ENCODE measurements at places on chromosomes 3 and 15.

GRCh38 chr3:69890691-69891090 is 108.8 kb upstream of the SAMMSON start:
- no peak for DNase-seq

GRCh38 chr15:79989682-79990081 is 18.7 kb upstream of the BCL2A1 start:
- no peak for DNase-seq

GRCh38 chr3:43676441-43676840 is 14.3 kb upstream of the ABHD5 start:
- DNase-seq = no peak

DNA sequence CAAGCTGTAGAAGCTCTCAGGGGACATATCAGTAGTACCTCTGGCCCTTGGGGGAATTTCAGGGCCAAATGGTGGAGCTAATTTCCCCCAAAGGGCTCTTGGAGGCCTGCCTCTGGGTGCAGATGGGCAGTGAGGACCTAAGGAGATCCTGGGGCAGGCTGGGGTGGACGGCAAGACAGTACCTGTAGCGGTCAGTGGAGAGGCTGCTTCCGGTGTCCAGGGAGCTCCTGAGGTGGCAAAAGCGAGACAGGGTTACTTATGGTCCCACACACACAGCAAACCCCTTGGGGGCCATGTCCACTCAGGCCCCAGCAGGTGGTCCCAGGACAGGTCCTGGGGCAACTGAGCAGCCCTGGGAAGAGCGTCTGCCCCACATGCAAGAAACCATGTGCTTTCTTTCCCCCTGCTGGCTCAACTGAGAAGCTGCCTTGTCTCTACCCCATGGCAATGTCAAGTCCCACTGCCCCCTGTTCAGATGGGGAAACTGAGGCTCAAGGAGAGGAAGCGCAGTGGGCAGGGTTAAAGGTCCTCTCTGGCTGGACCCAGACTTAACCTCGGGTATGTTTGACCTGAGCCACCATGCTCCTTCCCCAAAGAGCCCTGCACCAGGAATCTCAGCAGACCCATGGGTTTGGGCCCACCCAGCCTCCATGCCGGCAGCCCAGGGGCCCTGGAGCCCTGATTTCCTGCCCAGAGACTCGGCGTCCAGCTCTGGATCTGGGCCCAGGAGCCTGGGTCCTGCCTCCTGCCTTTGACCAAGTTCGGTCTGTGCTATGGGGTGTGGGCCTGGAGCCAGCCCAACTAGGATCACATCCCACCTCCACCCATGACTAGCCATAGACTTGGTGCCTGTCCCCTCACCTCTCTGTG is 25.7 kb downstream of the IQSEC1 start:
- no peak for DNase-seq

DNA sequence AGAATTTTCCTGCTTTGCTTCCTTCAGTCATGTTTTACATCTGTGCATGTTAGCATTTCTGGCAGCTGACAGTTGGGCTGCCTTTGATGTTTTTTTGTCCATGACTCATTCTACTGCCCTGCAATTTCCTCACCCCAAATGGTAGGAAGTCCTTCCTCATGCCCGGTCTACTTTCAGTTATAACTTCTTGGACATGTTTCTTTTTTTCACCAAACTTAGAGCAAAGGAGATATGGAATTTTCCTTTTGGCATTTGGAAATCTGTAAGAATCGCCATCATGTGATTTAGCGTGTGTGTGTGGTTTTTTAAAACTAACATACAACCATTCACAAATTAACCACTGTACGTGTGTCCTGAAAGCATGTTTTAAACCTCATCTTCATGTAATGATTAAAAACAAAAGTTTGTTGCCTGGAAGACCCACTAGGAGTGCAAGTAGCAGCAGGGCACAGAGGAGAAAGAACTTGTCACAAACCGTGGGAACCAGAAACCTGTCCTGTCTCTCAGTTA is 430.7 kb upstream of the CFAP20DC start:
- no peak for DNase-seq

DNA sequence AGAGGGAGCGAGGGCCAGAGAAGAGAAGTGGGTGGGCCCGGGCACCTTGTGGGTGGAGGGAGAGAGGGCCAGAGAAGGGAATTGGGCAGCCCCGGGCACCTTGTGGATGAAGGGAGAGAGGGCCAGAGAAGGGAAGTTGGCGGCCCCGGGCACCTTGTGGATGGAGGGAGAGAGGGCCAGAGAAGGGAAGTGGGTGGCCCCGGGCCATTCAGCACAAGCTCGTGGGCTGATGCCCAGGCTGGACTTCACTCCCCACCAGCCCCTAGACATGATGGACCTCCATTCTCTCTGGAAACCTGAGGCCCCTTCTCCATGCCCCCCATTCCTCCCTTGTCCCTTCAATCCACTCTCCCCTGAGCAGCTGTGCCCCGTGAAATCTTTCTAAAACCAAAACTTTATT is 15.8 kb downstream of the DUSP7 start:
- DNase-seq = no peak

GRCh38 chr3:149552700-149553099 is 78.2 kb downstream of the TM4SF4 start:
- DNase-seq = no peak

DNA sequence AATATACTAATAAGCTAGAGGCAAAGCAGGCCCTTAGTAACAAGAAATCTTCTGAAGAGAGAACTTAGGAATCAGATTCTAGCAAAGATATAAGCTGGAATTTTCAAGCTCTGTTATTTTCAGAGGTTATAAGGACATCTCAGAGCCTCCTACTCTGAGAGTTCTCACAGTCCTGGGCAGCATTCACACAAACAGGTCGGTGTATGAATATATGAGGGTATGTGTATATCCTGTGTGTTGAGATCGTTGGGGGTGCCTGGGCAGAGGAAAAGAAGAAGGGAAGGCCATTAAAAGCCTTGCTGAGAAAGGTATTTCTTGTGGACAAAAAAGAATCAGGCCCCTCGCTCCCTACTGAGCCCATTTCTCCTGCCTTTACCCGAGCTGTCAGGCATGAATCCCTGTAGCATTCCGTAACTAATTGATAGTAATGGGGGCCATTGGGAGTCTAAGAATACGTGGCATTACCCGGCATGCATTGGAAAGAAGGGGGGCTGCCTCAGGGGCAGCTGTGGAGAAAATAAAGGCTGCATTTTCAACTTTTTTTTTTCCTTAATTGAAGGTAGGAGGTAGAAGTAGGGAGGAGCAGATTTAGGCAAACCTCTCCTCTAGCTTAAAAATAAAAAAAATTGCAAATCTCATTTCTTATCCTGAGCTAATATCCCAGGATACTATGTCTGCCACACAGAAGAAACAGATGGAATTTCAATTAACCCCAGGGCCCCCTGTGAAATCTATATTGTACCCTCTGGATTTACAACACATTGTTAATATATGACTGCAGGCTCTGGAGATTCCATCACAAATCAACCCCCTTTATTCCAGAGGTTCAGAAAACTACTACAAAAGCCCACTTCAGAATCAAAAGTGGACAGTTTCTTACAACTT is 103.8 kb downstream of the GTPBP8 start:
- DNase-seq = no peak

DNA sequence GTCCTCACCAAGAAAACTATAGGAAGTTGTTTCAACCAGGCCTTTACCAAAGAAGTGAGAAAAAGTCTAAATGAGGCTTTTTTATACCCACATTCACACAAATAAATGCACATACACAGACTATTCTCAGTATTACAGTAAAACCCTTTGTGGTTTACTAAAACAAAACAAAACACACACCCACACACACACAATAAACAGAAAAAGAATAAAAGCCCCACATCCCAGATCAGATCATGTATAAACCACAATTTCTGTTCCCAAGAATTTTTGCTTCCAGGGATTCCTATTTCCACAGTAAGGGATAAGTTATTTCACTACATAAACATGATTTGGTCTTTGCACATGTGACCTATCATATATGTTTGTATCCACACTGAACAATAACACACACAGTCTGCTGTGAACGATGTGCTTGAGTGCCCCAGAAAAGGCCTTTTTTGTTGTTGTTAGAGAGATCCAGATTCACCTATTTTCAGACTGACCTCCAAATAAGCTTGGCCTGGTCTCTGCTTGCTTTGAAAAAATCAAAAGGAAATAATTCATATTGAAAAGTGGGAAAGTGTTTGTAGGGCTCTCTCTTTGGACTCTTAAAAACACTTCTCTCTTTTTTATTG is 283.4 kb upstream of the ATP11B start:
- DNase-seq = no peak

DNA sequence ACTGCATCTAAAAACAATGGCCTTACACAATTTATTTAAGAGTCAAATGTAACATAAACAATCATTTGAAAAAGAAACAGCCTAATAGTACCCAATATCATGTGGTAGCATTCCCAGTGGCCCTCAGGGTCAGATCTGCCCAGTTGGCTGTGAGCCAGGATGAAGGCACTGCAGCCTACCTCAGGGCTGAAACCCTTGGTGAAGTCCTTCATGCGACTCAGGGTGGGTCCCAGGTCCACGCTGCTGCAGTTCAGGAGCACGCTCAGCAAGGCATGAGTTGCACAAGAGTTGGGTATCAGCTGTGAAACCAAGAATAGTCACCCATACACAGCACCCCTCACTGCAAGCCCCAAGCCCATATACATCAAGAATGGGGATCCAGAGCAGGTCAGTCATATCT is 37.1 kb downstream of the SEMA3G start:
- DNase-seq = no peak

DNA sequence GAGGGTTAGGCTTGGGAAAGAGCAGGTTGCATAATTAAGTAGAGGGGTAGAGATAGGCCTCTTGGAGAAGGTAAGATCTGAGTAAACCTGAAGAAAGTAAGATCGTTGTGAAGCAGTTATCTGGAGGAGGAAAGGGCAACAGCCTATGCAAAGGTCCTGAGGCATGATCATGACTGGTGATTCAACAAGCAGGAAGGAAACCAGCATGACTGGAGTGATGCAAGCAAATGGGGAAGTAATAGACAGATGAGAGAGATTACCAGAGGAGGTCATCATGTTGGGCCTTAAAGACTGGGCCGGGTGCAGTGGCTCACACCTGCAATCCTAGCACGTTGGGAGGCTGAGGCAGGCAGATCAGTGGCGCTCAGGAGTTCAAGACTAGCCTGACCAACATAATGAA is 360.2 kb downstream of the EPHB1 start:
- no peak for DNase-seq

DNA sequence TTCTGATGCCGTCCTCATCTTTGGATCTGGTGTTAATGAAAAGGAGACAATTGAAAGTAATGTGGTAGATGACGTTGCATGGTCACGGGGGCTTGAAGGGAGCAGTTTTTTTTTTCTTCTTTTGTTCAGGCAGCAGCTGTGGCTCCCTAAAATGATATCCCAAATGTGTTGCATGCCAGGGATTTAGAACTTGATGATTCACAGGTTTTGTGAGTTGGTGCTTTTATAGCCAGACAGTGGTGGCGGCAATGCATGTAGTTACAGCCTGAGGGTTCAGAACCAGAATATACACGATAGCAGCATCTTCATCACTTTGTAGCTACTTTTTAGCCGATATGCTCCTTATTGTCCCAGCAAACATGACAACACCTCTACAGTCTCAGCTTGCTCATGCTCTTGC is 133.4 kb downstream of the CHST2 start:
- DNase-seq = no peak

DNA sequence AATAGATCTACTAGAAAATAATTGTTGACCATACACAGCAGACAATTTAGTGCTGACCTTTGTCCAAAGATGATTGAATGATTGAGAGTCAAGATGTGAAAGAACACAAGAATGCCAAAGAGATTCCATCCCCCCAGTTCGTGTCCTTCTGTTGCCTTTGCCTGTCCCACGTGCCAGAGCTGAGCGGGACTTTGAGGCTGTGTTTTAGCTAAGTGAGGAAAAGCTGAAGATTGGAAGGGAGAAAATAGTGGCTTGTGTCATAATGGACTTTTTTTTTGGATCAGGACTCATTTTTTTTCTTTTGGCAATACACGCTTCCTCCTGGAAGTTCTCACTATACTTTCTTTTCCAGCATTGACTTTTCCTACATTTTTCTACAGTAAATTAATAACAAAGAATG is 206.6 kb upstream of the MDFIC2 start:
- no peak for DNase-seq

DNA sequence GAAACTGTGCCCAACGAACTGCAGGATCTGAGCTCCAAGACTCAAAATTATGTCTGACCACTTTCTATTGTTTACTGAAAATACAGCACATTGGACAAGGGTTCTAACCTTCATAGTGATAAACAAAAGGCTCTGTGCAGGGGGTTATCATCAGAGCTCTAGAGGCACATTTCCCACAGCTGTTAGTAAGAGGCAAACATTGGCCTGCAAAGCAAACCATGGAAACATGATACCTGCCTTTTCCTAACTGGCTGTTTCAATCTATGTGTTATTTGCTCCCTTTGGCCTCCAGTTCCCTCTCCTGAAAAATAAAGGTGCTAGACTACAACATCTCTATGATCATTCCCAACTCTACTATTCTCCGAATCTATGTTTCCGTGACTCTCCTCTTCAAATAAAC is 159.7 kb upstream of the ARHGEF26 start:
- no peak for DNase-seq

- no peak for DNase-seq
Measured at GRCh38 chr3:149971403-149972075, 844 bp upstream of the PFN2 start.

DNA sequence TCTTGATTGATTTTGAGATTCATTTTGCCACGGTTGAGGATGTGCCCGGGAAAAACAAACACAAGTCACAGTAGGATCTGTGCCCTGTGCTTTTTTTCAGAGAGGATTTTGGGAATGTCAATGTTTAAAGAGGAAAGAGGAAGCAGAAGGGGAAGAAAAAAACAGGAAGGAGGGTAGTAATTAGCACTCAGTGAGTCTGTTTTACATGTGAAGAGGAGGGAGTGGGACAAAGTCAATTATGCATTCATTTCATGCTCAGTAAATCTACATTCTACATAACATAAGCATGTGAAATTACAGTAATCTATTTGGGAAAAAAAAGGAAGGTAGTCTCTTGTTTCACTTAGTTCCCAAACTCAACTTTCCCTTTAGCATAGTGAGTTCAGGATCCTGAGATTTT is 18.3 kb upstream of the CD200 start:
- DNase-seq = no peak

DNA sequence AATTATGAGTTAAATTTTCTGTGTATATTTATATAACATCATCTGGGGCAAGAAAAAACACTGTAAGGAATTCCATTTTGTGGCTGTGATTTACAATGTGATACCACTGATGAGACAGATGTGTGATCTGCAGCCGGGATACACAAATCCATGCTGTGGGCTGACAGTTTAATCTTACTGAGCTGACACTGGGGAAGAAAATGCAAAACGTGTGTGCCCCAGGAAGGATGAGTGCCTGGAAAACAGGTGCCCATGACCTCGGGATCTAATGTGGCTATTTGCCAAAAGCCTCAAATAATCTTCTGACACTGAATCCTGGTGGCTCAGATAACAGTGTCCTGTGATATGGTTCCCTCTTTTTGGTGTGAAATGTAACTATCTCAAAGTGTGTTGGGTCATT is 10.5 kb downstream of the MYRIP start:
- no peak for DNase-seq

- DNase-seq = no peak
Measured at GRCh38 chr15:62850318-62850717, 192.2 kb upstream of the TPM1 start.

DNA sequence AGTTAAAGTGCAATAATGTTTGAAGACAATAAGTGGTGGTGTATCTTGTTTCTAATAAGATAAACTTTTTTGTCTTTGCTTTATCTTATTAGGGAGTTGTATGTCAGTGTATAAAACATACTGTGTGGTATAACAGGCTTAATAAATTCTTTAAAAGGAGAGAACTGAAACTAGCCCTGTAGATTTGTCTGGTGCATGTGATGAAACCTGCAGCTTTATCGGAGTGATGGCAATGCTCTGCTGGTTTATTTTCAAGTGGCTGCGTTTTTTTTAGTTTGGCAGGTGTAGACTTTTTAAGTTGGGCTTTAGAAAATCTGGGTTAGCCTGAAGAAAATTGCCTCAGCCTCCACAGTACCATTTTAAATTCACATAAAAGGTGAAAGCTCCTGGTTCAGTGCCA is 2.7 kb downstream of the RPL15 start:
- DNase-seq = no peak
